ENCODE measurements at places on chromosomes 1 and 21.

GRCh38 chr1:225539069-225539468 is 111.2 kb upstream of the LBR start:
- no peak for DNase-seq

GRCh38 chr1:12300706-12301105 is 70.9 kb downstream of the VPS13D start:
- no peak for DNase-seq

DNA sequence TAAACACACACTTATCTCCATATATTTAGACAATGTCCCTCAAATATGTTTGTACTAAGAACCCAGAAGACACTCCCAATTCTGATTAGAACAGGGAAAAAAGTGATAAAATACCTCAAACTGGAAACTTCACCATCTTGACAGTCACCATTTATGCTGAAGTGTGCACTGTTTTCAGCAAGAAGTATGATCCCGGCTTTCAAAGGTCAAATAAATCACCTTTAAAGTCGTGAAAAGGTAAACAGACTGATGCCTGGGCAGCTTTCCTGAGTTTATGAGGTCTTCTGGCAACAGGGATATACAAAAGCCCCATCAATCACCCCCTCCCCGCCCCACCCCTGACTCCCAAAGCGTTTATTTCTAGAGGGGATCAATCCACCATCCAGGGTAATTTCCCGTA is 37.9 kb downstream of the HLX start:
- DNase-seq = no peak

DNA sequence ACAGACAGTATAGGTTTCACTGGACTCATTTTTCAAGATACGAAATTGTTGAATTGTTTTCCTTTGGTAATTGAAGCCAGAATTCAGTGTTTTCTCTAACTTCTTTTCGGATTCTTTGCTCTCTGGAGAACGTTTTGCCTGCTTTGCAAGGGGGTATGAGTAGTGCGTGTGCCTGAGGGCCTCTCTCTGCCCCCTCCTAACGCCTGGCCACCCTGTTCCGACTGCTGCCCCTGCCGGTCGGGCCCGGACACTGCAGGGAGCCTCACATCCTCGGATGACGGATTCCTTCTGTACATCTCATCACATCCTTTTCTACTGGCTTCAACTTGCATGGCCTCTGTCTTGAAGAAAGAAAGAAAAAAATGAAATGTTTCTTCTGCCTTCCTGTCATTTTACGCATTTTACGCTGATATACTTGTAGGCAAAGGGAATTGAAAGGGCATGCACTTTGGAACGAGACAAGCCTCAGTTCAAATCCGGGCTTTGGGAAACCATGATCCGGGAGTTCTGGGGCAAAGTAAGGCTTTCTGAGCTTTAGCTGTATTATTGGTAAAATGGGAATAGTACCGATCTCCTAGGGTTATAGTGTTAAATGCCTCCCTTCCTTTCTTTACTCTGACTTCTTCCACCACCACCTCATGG is 65.1 kb downstream of the DISC1 start:
- DNase-seq = no peak

- DNase-seq = no peak
These were observed 11.4 kb upstream of the SPSB1 start for GRCh38 chr1:9281071-9281827.

DNA sequence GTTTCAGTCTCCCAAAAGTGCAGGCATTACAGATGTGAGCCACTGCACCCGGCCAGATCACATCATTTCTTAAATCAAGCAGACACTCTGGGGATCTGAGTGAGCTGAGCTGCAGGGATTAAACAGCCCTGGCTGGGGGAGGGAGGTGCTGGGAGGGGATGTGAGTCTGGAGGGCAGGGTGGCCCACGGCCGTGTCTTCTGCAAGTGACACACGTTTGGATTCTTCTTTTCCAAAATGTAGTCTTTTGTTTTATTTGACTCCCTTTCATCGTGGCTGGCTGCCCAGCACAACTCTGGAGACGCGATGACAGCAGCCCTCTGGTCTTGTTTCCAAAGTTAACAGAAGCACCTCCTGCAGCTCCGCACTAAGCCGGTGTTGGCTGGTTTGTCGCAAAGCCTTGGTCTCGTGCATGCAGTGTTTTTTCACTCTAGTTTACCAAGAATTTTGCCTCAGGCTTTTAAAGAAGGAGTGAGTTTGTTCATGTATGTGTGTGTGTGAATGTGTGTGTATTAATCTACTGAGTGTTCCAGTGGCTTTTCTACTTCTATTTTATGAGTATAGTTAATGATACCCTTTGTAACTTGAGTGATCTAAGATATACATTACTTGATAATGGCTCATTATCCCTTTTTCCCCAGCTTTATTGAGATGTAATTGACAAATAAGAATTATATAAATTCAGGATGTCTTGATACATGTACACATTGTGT is 2.8 kb upstream of the KRTAP10-5 start:
- DNase-seq = no peak

GRCh38 chr1:55428231-55428630 is 213.1 kb upstream of the USP24 start:
- no peak for DNase-seq

DNA sequence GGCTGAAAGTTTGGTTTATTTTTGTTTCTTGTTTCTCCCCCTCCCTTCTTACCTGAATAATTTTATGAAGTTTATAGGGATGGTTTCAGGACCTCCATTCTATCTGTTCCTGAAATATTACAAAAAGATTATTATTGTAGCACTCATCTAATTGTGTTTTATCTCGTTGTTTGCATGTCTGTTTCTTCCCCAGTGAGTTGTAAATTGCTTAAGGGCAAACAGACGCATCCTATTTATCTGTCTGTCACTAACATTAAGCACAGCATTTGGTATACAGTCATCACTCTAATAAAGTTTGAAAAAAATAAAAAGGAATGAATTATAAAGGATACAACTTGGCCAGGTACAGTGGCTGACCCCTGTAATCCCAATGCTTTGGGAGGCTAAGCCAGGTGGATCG is 123.5 kb downstream of the LRRC7 start:
- no peak for DNase-seq

DNA sequence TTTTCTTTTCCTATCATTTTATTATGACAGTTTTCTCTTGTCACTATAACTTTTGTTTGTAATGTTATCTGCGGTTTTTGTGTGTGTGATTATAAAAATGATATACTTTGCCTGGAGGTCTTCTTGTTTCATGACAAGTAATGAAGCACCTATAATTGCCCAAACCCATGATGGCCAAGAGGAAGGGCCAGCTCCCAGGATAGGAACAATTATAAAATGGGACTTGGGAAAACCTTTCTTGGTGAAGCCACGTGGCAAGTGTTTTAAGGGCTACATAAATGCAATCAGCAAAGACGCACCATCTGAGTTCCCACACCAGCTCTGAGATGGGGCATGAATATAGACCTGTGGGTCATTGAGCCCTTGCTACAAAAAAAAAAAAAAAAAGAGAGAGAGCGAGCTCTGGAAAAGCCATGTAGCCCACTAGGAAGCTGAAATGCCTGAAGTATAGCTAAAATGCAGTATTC is 462.6 kb upstream of the RUNX1 start:
- DNase-seq = no peak

GRCh38 chr1:203592156-203592555 is 34.5 kb upstream of the ATP2B4 start:
- no peak for DNase-seq

GRCh38 chr1:112388436-112388835 is 7.6 kb upstream of the CTTNBP2NL start:
- DNase-seq = no peak

DNA sequence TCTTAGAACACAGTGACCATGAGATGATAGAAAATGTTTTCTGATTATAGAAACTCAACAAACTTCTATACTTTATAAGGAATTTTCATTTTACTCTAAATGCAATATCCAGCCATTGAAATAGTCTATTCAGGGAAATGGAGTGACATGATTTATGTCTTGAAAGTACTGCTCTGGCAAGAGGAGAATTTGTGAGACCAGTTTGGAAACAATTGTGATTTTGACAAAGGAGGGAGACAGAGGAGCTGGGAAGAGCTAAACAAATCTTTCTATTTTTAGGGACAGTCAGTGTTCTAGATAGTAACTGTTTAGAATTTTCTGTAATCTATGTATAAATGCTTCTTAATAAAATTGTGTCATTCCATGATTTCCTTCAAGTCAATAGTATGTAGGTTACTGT is 252.3 kb downstream of the FMN2 start:
- DNase-seq = no peak

DNA sequence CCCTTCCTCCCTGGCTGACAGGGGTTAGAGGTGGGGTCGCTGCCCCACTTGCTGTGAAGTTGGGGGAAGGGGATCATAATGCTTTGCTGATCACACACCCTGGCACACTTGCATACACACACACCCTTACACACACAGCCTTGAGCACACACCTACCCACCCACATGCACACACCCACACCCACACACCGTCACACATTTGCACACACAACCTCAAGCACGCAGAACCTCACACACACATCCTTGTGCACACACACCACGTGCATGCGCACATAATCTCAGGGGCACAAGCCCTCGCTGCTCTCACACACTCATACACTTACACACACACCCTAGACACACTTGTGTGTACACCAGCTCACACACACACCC is 16.4 kb upstream of the TNFRSF8 start:
- no peak for DNase-seq

- no peak for DNase-seq
These were observed 217.4 kb upstream of the KIAA0040 start for GRCh38 chr1:175409938-175410337.

- no peak for DNase-seq
These were observed 46.9 kb downstream of the SLC45A1 start for GRCh38 chr1:8364528-8365442.
